ENCODE measurements at places on chromosomes 1 and 21.
A peak's percentile ranks its signal among the peaks of the same experiment; 100 is the strongest.

GRCh38 chr21:35336534-35336933 is 287.4 kb upstream of the RUNX1 start:
- DNase-seq = no peak

GRCh38 chr1:185880779-185881333 is 146.7 kb downstream of the HMCN1 start:
- no peak for DNase-seq

GRCh38 chr1:70360321-70360720 is 5.8 kb upstream of the ANKRD13C start:
- DNase-seq = peak; percentile 47

DNA sequence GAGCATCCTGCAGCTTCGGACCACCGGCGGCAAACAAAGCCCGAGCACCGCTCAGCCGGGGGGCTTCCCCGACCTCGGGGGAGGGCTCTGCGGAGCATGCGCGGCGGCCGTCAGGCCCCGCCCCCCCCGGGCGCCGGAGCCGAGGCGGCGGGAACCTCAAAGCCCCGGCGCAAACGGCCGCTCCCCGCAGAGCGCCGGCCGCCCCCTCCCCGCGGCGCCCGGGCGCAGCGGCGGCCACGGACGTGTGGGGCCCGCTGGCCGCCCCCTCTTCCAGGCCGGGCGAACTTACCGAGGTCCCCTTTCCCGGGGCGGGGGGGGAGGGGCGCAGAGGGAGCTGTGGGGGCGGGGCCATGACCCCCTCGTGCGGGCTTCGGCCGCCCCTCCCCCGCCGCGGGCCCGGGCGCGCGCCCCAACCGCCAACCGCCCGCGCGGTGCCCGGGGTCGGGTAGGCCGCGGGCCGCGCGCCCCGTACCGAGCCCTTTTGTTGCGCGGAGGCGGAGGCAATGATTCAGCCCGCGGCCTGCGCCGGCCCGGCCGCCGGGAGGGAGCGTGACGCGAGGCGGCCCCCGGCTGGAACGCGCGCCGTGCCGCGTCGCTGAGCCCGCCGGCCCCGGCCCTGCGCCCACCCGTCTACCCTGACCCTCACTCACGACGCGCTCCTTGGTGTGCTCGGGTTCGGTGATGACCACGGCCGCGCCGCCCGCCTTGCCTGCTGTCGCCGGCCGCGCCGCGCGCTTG is 1.7 kb downstream of the RCC2 start:
- DNase-seq = peak; percentile 41

GRCh38 chr1:50742523-50742922 is 217.5 kb downstream of the FAF1 start:
- peak; percentile 22 for DNase-seq

DNA sequence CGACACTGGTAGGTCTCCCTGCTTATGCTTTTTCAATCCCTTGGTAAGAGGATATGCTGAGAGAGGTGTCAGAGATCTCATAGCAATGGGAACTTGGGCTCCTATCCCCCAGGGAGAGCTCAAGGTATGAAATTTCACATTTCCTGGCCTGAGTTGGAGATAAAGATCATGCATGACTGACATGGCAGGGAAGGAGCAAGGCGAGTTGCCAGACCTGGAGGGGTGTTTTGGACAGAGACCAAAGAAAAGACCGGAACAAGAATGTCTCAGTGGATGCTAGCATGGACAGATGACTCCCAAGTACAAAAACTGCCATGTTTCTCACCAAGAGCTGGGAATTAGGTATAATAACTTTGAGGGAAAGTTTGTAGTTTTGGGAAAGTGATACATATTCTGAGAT is 334.1 kb upstream of the B3GALT2 start:
- DNase-seq = no peak

DNA sequence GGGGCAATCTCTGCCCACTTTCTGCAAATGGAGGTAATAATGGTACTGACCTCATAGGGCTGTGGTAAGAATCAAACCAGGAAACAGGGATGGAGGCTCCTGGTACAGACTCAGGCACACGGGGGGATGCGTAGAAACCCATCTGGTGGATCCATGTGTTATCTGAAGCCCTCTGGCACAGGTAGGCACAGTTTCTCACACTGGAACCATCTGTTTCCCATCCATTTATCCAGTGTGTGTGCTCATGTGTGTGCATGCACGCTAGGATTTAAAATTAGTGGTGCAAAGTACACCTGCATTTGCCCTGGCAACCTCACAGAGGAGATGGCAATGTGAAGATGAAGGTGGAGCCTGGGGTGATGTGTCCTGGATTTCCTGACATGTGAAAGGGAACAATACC is 103.3 kb downstream of the RAVER2 start:
- no peak for DNase-seq

DNA sequence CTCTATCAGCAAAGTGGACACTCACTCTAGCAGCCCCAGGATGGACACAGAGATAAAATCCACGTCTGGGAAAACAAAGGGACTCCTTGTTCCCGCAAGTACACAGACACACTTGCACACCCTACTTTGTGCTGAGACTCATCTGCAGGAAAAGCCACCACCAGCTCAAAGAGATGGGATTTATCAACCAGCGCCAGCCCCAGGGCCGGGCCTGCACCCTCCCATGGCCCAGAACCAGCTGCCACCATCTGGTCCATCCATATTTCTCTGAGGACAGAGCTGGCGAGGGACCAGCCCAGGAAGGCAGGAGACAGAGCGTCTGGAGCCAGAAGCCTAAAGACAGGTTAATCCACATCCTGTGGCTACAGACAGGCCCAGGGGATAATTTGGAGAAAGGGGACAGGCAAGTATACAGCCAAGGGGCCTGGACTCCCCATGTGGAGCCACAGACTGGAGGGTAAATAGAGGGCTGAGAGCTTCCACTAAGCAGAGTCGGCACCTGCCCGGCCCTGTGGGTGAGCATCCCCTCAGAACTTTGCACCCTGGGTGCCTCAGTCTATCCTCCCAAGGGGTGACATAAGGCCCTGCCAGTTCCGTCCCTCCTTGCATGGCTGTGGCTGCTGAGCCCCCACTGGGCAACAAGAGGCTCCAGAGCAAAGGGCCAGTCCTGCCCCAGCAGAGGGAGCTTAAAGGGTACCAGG is 233.9 kb downstream of the PTPRU start:
- no peak for DNase-seq

DNA sequence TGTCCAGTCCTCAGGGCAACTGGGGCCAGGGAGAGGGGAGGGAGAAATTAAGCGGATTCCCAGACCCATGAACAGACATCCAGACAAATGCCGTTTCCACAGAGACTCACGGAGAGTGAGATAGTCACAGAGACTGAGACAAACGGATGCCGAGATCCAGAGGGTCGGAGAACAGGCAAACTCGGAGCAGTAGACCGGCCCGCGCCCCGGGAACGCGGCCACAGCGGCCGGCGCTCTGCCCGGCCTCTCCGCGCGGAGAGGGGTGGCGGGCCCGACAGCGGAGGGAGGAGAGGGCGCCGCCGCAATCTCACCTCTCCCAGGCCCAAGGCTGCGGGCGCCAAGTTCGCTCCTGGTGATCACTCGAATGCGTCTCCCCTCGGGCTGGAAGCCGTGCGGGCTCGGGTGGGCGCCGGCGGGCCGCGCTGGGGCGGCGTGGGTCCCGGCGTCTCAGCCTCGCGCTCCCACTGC is 831 bp upstream of the FOXD2 start:
- no peak for DNase-seq

GRCh38 chr1:157820299-157820698 is 379 bp upstream of the FCRL1 start:
- DNase-seq = no peak

DNA sequence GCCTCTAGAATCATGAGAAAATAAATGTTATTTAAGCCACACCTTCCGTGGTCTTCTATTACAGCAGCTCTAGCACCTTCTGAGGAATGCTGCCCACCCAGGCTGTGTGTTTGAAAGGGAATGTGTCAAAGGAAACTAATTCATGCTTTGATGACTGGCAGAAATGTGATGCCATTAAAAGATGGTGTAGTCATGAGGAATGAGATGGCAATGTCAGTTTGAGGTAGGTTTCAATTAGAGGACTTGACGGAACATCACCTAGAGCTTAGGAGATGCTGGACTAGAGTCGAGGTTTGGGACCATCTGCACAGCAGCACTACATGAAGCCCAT is 10.6 kb downstream of the PDZK1 start:
- peak; percentile 52 for DNase-seq

- DNase-seq = no peak
These were observed 87.4 kb upstream of the C1orf21 start for GRCh38 chr1:184299406-184299790.

- no peak for DNase-seq
These were observed 24.8 kb downstream of the CD101 start for GRCh38 chr1:117026361-117026760.

GRCh38 chr1:240280560-240281322 is 189.1 kb downstream of the FMN2 start:
- DNase-seq = no peak

GRCh38 chr1:12769031-12769430 is 4.5 kb upstream of the PRAMEF12 start:
- no peak for DNase-seq

DNA sequence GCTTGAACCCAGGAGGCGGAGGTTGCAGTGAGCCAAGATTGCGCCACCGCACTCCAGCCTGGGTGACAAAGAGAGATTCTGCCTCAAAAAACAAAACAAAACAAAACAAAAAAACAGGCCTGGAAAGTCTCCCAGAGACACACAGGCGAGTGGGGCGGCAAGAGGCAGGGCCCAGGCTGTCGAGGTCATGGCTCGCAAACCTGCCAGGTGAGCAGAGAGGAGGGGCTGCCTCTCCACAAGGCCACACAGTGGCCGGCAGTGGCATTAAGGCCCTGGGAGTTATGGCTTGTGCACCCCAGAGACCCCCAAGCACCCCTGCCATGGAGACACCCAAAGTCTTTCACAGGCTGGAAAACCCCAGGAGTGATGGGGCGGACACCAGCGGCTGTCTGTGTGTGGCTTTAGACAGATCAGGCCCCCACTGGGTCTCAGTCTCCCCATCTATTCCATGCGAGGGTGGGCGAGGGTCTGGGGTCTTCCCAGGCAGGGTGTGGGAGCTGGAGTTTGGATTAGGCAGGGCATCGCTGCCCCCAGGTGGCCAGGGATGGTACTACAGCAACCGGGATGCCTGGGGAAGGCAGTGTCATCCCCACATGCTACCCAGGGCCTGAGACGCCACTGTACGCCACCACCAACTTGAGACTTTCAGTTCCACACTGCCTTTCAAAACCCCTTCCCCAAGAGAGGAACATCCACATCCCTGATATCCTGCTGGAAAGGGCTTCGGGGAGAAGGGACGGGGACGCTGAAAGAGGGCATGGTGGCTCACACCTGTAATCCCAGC is 7.3 kb upstream of the CTRC start:
- peak; percentile 51 for DNase-seq

- DNase-seq = no peak
These were observed 13.4 kb downstream of the LRRC41 start for GRCh38 chr1:46289976-46290375.

GRCh38 chr1:199646761-199647160 is 380.7 kb upstream of the NR5A2 start:
- DNase-seq = no peak

- DNase-seq = no peak
These were observed 13.6 kb downstream of the UBL4B start for GRCh38 chr1:110125810-110126209.

- peak; percentile 97 for DNase-seq
These were observed 1.8 kb upstream of the CKS1B start for GRCh38 chr1:154972517-154973343.

DNA sequence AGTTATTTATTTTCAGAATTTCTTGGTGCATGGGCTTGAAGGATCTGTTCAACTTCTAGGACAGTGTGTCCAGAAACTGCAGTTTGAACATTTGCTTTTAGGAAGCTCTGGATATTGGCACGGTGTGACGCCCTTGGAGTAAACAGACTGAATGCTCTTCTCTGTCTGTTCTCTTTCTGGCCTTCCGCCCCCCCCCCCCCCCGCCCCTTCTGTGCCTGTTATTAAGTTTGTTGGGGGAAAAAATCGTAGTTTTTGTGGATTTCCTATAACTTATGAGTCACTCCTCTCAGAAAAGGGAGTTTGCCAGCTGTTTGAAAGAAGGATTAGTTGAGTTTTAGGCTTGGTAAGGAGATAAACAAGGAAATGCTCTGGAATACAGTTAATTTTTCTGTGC is 1.2 kb downstream of the KCTD3 start:
- DNase-seq = no peak

- peak; percentile 7 for DNase-seq
These were observed 54.8 kb downstream of the RAB3GAP2 start for GRCh38 chr1:220217383-220217988.

DNA sequence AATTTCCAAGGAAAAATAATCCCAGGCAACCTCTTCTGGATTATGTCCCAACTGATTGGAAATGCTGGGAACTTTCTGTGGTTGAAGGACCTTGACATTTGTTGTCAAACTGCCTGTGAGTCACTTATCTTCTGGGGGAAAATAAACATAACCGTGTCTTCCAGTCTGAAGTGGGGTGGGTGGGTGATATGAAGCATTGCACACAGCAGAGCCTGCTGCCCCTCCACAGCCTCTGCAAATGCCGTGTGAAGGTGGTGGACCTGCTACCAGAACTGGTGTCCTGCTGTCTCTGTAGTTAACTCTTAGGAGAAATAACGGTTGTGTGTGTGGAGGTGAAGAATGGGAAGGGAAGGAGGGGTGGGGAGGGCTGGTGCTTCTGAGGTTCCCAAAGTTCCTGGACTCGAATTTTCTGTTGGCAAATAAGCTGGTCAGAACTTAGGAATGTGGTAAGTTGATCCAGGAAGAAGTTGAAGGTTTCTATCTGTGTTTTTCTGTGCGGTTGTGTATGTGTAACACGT is 23.2 kb downstream of the GALNT2 start:
- DNase-seq = no peak

GRCh38 chr1:182955596-182956588 is 2.9 kb upstream of the SHCBP1L start:
- DNase-seq = peak; percentile 44

DNA sequence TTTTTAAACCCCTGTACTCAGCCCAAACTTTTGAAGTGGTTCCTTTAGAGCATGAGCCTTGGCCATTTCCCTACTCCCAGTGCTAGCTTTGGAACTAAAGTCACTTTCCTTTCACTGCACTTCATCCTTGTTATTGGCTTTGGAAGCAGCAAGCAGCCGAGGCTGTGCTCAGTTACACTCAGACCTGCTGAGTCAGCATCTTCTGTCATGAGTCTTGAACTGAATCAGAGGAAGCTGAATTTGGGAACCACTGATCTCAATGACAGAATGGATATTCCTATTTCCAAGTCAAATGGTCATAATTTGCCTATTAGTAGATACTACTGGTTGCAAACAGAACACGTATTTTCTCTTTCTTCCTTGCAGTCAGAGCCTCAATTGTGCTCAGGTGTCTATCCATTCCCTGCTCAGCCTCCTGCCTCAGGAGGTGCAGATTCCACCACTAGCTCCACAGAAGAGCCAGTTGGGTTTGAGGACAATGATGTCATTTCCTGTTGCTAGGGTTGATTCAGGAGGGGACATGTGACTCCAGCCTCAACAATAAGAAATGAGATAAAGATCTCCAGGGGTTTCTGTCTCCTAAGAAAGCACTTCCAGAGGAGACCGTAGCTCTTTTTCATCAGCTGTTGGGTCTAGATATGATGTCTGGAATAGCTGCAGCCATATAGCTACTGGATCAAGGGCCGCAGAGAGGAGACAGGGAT is 44.9 kb upstream of the NTPCR start:
- no peak for DNase-seq

Measured in Caki2 (cell line).